ENCODE measurements at places on chromosomes 5 and 9. TPM values are rescaled to one million over a fixed set of nuclear protein-coding genes. Genes with fewer than 3 reads are reported as not detected.

Gene SLC45A2
- not detected for total RNA-seq

Gene CCDC152
- 4.7 TPM for total RNA-seq

Gene PAIP2
- 53.9 TPM for total RNA-seq

Gene PURA
- 44.3 TPM for total RNA-seq

Gene KLF4
- 70.6 TPM for total RNA-seq

DNA sequence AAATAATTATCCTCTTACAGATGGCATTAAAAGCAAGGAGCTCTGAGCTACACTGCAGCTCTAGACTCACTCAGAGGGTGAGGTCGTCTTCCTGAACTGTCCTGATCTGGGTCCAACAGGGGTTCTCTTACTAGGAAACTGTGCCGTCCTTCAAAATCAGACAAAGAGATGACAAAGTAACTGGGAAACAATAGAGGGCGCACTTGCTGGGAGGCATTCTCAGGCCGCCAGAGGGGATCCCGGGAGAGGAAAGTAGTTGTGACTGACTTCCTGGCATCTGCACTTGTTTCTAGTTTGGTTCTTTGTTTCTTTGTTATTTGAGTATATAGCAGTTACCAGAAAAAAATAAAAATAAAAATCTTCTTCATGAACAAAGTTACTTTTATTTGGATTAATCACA lies 142.9 kb upstream of the MSX2 start:
- DNase-seq: no peak

- no peak for DNase-seq
Observed at GRCh38 chr5:137500615-137501225, 1.6 kb upstream of the SPOCK1 start.

GRCh38 chr9:85268131-85268530 lies 473.6 kb downstream of the AGTPBP1 start:
- DNase-seq: no peak

DNA sequence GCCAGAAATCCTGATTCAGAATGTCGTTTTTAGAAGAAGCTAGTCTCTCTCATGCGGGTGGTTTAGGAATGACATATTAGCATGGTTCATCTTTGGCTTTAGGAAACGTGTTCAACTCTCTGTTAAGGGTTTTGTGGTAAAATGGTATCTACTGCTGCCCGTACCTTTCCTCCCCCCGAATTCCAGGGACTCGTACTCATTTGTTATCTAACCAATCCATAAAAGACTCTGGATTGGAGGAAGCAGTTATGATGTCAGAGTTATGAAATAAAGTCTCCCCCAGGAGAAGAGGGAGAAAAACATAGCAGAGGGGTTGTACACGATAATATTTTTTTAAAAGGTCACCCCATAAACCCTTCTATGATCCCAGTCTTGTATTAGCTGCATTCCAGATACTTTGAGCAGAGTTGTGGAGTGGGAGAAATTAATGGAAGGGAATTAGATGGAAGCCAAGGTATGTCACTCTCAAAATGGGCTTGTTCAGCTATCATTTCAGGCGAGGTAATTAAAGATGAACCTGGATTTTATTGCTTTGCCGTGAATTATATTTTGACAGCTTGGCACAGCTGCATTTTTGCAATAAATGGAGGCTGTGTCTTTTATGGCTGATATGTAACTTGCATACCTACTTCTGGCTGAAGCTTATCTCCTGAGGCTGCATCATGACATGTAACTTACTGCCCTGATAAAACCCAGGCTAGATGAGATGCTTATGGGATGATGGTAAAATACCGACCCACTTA lies 31.3 kb downstream of the RAI14 start:
- no peak for DNase-seq

DNA sequence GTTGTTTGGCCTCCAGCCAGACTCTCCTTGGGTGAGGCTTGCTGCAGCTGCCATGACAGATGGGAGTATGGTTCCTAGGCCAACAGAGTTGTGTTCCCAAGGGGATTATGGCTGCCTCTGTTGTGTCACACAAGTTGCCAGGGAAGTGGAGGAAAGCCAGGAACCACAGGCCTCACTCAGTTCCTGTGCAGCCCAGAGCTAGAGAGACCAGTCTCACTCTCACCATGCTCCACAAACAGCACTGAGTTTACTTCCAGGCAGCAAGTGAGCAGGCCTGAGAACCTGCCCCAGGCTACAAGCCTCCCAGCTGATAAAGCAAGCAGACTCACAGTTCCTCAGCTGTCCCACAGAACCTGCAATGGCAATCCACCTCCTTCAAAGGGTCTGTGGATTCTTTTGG lies 273.6 kb upstream of the TAS2R1 start:
- no peak for DNase-seq

DNA sequence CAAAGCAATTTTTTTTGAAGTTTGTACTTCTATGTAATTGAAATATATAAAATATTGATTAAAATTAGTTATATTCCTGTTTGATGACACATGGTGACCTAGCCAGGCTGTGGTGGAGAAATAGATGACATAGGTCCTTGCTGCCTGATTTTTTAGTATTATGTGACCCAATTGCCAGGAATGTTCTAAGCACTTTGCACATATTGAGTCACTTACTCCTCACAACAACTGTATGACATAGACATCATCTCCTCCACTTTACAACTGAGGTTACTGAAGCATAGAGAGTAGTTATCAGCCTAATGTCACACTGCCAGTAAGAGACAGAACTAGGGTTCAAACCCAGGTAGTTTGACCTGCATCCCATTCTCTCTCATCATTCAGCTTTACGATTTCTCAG lies 26.2 kb upstream of the SNX18 start:
- DNase-seq: no peak

DNA sequence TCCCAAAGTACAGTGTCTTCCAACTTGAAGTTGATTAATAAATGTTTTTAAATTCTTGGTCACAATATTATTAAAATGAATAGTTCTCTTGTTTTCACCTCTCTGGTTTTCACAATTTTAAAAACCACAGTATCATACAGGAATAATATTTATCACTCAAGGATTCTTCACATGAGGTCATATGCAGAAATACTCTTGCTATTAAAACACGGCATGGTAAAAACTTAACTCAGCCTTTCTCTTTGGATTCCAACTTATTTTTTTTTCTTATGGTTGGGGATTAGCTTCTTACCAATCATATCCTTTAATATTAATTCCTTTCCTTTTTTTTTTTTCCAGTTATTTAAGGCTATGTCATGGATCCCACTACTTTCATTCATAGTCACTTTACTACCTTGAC lies 289.4 kb downstream of the ADAMTS6 start:
- no peak for DNase-seq

- no peak for DNase-seq
Observed at GRCh38 chr5:150284311-150284710, 5.3 kb downstream of the CAMK2A start.

GRCh38 chr5:124337996-124338395 lies 408.4 kb downstream of the ZNF608 start:
- no peak for DNase-seq

GRCh38 chr5:130050585-130050984 lies 146.3 kb downstream of the CHSY3 start:
- DNase-seq: no peak

GRCh38 chr5:39411061-39411460 lies 13.7 kb downstream of the DAB2 start:
- DNase-seq: no peak

Measured in thoracic aorta (tissue), 2 donors.